Right lung (tissue), 10 donors: ENCODE measurements at places on chromosomes 5 and 9.
A peak's percentile ranks its signal among the peaks of the same experiment; 100 is the strongest.

- no peak for DNase-seq
These were observed 30.7 kb downstream of the C6 start for GRCh38 chr5:41182666-41183065.

DNA sequence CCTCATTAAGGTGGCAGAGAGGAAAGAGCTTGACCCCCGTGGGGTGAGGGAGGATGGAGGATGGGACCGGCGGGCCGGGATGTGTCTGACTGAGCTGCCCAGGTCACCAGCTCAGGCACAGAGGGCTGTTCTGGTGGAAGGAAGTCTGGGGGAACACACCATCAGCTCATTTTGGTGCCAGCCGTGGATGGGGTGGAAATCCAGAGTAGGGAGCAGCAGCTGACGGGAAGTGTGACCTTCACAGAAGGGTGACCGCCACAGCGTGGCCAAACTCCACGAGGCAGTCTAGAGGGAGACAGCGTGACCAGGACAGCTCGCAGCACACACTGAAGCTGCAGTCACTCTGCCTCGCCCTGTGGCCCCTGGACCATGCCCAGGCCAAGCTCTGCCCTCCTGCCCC is 45.3 kb upstream of the PHYKPL start:
- no peak for DNase-seq

GRCh38 chr5:16597946-16598694 is 18.7 kb downstream of the RETREG1 start:
- DNase-seq: no peak

GRCh38 chr5:152551061-152551460 is 146.0 kb upstream of the NMUR2 start:
- no peak for DNase-seq

DNA sequence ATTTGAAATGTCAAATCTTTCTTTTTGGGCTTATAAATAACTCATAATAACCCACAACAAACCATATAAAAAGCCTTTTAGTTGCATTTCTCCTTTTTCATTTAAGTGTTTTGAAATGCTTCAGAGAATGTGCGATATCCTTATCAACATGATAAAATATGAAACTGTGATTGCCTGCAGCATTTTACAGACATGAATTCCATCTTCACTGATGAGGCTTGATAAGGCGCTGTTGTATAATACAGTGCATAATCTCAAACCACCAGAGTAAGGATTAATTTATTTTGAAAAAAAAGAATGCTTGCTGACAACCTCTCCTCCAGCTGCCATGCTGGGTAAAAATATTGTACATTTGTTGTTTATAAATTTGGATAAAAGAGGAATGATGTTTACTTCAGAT is 216.8 kb downstream of the PBX3 start:
- no peak for DNase-seq

DNA sequence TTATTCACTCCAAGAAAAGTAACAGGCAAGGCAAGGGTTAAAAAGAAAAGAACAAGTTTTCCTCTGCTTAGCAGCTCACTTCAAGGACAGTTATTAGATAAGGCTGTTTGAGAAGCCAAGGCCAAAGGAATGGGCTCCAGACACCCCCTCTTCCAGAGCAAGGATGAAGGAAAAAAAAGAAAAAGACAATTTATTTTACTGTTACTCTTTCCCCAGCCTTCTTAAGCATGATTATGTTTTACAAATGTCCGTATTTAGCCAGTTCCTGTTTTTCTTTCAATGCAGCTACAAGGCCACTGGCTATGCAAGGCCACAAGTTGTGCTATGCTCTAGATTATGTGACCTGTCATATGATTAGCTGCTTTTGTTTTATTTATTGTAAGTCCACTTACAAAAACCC is 106.5 kb upstream of the SIMC1 start:
- no peak for DNase-seq

DNA sequence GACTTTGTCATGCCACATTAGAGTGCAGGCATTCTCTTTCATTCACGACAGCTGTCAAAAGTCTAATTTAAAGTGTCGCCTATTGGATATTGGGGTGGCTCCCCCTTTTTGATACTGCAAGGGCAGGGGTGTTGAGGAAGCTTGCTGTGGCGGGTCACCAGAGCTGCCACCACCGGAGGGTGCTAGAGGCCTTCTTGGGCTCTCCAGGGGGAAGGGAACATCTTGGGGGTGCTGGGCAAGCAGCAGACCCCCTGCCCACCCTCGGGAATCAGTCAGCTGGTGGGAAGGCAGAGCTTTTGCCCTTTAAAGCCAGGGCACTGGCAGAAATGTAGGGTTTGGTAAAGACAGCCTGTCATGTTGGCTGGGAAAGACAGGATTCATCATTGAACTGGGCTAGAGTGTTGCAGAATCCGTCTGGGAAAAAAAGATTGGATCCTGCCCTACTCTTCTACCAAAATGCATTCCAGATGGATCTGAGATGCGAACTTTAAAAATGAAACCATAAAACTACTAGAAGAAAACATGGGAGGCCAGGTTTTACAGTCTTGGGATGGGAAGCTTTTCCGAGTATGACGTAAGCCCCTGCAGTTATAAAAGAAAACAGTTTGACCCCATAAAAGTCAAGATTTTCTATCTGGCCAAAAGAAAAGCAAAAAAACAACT is 22.3 kb downstream of the COL5A1 start:
- DNase-seq: no peak

DNA sequence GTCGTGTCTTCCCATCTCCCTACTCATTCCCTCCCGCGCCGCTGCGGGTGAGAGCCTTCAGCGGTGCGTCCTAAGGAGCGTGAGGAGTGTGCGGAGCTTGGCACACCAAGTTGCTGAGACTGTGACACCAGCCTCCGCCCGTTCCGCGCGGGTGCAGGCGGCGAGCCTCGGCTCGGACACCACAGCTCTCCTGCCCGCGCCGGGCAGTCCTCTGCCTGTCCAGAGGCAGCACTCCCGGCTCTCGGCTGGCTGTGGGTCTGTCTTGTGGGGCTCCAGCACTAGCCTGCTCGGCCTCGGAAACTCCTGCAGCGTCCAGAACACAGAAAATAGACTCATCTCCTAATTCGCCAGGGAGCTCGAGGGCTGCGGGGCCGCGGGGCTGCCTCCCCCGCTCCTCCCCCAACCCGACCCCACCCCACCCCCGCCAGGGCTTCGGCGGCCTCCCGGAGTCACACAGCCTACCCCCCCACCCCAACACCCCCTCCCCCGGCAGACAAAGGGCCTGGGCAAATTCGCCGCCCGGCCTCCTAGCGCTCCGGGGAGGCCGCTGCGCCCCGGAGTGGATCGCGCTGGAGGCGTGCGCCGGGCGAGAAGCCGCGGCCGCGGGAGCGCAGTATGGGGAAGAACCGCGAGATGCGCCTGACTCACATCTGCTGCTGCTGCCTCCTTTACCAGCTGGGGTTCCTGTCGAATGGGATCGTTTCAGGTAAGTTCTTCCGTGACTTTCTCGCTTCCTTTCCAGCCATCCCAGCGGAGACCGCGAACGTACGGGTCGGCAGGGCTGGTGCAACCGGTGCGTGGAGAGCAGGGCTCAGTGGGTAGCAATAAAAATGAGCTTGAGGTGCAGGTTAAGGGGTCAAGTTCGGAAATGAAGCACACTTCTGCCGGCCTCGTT is at the start of gene ADAMTS19:
Gene ADAMTS19, plus strand, starts transcription at position 522 of the 895 bp plus-strand sequence. Its CDS starts 94 bp downstream, at position 616.
- peak; percentile 17 for DNase-seq

GRCh38 chr5:62475072-62475471 is 62.5 kb downstream of the IPO11 start:
- DNase-seq: no peak

DNA sequence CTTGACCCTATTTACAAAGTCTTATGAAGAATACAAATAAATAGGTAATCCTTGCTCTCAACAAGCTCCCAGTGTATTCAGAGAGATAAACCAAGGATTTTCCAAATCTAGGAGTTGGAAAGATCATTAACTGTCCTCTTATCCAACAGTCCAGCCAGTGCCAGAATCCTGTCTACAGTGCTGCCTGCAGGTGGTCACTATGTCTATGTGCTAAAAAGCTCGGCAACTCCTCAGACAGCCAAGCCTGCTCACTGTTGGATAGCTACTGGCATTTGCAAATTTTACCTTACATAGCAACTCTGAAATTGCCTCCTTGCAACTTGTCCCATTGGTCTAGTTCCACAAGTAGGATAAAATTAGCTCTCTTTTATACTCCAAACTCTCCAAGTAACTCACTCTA is 187.4 kb downstream of the DCP2 start:
- DNase-seq: no peak

DNA sequence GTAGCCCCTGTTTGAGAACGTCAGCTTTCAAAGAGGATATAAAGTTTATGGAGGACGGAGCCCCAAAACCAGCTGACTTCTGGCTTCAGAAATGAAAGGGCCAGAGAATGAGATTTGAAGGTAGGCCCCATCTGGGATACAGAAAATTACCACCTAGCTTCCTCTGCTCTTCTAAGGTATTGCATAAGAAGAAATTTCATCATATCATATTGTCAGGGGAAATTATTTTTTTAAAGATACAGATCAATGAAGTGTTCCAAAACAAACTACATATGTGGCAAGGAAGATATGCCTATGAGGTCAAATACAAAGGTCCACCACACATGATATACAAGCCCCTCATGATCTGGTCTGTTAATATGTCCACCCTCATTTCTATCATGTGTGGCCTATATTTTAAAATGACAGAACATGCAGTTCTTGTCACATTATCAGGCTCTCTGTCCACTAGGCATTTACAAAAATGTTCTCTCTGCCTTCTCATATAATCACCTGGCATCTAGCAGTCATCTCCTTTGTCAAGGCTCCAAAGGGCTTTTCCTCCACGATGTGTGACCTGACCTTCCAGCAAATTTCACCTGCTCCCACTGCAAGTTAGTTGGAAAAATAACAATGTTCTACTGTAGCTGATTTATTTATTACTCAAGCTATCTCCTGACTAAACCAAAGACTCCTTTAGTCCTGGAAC is 83.1 kb downstream of the DPYSL3 start:
- DNase-seq: no peak

DNA sequence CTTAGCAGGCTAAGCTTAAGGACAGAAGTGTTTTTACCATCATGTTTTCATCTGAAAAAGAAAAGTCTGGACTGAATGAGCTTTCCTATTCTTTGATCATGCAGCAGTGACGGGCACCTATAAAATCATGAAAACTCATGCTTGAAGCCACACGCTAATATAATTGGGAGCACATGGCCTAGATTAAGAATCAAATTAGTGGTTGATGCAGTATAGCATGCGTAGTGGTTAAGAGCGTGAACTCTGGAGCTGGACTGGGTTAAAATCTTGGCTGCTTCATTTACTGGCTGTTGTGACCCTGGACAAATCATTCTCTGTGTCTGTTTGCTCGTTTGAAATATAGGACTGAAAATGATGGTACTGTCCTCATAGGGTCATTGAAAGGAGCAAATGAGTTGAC is 49.9 kb upstream of the IL13 start:
- no peak for DNase-seq

GRCh38 chr5:174692982-174693422 is 31.4 kb upstream of the MSX2 start:
- DNase-seq: no peak

- peak; percentile 64 for DNase-seq
These were observed 41.9 kb downstream of the WDR36 start for GRCh38 chr5:111134087-111134486.

- DNase-seq: peak; percentile 39
These were observed 112.3 kb upstream of the ADAMTSL1 start for GRCh38 chr9:18361646-18362045.

- DNase-seq: no peak
These were observed 256.5 kb upstream of the NR4A3 start for GRCh38 chr9:99565203-99565602.

DNA sequence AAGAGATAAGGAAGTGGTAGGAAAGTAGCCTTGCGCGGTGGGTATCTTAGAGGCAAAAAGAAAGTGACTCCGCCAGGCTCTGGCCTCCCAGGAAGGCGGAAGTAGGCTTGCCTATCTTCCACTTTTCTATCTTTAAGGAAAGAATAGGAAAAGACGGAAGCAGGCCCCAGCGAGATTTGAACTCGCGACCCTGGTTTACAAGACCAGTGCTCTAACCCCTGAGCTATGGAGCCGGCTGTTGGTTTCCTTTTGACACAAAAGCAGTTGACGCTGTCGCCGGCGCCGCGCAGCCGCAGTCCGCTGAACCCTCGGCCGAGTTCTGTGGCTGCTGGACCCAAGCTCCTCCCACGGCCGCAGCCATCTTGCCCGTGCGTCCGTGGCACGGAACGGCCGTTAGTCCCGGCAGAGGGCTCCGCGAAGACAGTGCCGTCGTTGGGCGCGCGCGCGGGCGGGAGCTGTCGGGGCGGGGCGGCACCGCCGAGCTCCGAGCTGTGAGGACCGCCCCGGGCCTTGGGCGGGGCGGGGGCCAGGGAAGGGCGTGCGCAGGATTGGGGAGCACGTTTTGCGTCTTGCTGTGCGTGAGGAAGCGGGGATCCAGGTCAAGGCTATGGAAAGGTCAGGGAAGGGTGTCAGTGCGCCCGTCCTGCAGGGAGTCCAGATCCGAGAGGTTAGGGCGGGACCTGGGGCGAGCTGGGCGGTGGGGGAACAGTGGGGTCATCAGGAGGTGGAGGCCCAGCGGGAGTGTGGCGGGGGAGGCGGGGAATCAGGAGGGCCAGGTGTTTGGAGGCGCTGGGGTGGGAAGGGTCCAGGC is 13.3 kb downstream of the TRIM7 start:
- peak; percentile 96 for DNase-seq

DNA sequence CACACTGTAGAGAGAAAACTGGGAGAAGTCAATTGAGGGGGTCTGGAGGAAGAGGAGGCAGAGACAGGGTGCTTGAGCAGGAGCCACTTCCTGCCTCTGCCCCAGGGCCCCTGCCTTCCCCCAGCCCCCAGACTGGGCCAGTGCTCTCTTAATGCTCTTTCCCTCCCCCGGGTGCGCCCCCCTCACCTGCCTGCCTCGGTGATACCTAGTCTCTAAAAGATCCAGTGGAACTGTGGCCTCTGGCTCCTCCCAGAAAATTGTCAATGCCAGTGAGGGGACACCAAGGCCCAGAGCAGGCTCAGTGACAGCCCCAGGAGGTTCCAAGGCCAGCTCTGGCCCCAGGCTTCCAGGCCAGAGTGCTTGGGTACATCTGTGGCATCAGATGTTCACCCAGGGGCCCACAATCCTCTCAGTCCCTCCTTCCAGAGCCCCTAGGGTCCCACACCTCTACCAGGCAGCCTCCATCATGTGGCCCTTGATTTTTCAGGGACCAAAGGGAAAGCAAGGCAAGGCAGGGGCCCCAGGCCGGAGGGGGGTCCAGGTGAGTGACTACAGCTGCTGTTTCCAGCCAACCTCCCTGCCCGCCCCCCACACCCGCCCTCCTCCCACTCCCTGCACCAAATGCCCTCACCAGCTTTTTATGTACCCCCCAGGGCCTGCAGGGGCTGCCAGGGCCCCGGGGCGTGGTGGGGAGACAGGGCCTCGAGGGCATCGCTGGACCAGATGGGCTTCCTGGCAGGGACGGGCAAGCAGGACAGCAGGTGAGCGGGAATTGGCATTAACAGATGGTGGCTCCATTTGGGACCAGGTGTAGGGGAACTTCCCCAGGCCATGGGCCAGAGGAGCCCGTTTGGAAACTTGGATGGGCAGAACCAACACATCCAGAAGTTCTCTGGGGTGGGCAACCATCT is 33.1 kb upstream of the ORM1 start:
- DNase-seq: no peak

GRCh38 chr5:133063965-133064364 is 12.2 kb downstream of the HSPA4 start:
- DNase-seq: no peak

GRCh38 chr9:93593144-93593658 is 16.8 kb downstream of the PHF2 start:
- DNase-seq: no peak
